ENCODE measurements at places on chromosomes 5 and 9. TPM values are rescaled to one million over a fixed set of nuclear protein-coding genes. Genes with fewer than 3 reads are reported as not detected.

Gene GABRA1
- not detected for polyA plus RNA-seq

Gene ERAP2
- polyA plus RNA-seq, result 7.2 TPM

GRCh38 chr9:98533132-98533531 is 175.6 kb downstream of the GABBR2 start:
- DNase-seq, result no peak

Gene LTC4S
- polyA plus RNA-seq, result 3.3 TPM

Gene HEMGN
- 0.06 TPM for polyA plus RNA-seq

DNA sequence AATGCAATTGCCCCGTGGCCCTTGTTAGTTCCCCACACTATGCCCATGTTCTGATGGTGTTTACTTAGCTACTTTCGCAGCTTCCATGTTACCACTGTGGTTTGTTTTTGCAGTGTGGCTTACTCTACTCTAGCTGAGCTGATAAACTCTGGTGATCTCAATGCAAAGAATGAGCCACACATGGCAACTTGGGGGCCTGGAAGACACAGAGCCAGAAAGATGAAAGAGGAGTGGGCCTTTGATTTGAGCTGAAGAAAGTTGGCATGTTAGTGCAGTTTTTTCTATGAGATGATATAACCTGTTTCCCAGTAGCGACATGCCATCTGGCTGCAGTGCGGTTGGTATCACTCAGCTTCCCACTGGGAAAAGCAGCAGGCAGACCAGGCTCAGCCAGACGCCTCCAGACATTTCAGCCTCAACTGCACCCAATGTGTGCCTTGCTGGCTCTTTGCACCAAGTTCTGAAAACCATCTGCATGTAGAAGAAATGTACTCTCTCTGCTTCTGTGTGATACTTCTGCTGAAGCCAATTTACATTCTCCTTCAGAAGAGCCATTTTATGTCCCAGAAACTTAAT is 329.4 kb downstream of the ARHGEF28 start:
- DNase-seq, result no peak

Gene EIF4E1B
- polyA plus RNA-seq, result not detected

Gene PCDHB14
- 0.23 TPM for polyA plus RNA-seq

Gene KIF4B
- polyA plus RNA-seq, result not detected

DNA sequence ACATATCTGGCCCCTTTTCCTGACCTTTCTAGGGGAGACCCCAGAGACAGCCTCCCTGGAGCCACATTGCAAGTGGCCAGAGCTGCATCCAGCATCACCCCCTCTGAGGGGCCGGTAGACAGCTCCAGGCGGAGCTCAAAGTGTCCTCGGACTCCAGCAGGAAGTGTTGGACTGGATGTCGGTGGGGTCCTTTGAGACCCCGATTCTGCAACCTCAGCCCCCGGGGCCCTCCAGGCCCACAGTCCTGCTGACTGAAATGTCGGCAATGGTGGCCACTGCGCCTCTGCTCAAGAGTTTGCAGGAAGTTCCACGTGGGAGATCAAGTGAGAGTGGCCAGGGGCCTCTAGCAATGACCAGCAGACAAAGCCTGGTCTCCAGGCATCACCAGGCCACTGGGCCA is 115.9 kb upstream of the FOXD4L5 start:
- no peak for DNase-seq

Gene UGT3A1
- polyA plus RNA-seq, result 20.6 TPM

- DNase-seq, result peak; percentile 80
These were observed 6.3 kb upstream of the MXD3 start for GRCh38 chr5:177317959-177318377.

Gene PCDHGA3
- polyA plus RNA-seq, result 0.25 TPM

DNA sequence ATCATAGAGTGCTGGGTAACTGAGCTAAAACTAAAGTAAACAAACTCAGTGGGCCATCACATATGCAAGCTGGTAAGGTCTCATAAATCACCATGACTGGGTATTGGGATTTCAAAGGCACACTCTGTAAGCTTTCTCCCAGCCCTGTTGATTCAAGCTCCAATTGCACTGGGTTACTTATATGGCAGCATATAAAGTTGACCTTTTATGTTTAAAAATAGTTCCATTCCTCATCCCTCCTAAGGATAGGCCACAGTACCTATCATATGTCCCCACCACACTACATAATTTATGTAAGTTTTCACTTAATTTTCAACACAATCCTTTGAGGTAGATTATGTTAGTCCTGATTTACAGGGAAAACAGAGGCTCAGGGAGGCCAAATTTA is 438.4 kb downstream of the RAB3C start:
- DNase-seq, result no peak

DNA sequence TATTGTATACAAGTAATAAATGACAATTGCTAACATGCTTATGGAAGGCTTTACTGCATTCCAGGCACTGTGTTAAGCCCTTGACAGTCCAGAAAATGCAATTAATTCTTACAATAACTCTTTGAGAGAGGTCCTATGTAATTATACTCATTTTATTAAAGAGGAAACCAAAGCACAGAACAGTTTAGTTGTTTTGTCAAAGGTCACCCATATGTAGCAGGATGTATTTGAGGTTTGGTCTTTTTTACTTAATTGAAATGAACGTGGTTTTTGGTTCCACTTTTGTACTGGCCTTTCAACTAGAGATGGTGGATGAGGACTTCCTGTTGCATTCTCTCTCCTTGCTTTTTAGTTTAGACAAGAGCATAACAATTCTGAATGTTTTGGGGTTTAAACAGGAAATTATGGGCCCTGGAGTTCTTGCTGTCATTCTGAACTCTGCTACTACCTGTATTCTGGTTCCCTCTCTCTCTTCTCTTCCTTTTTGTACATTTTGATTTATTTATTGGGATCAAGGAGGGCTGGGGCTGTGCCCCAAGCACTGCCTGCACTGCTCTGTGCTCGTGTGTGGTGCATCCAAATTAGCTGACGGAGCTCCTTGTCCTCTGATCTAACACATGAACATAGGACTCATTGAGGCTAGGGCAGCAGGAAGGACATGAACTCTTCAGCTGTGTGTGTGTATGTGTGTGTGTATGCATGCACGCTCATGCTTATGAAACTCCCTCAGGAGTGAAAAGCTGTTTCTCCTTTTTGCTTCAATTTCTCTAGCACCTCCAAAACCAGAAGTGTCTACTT is 47.4 kb downstream of the SLC28A3 start:
- no peak for DNase-seq

DNA sequence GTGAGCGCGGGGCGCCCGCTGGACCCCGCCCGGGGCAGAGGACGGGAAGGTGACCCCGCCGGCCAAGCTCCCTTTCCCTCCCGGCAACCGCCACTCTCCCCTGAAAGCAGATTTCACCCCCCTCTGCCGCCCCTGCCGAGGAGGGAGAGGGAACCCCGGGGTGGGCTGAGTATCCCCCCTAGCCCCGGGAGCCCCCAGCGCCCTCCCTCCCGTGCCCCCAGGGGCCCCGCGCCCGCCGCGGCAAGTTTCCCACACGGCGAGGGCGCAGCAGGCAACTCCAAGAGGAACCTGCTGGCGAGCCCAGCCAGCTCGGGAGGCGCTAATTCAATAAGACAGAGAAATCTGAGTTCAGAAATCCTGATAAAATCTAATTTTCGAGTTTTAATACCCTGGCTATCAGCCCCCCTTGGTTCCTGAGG is 1.6 kb downstream of the NTNG2 start:
- DNase-seq, result no peak

DNA sequence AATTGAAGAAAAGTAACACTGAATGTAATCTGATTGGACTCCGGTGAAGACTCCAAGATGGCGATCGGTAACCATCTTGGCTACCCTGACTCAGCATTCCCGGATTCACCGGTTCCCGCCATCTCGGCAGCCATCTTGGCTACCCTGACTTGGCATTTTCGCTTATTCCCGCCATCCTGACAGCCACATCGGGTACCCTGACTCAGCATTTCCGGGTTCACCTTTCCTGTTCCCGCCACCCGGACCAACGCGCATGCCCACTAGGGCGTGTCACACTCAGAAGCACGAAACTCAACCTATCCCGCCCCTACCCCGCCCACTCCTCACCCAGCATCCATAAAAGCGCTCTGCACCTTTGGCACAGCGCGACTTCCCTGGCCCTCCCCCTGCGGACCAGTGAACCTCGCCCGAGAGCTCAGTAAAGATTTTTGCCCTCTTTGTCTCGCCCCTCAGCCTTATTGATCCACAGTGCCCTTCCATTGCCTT is 17.2 kb downstream of the SPTLC1 start:
- peak; percentile 83 for DNase-seq

DNA sequence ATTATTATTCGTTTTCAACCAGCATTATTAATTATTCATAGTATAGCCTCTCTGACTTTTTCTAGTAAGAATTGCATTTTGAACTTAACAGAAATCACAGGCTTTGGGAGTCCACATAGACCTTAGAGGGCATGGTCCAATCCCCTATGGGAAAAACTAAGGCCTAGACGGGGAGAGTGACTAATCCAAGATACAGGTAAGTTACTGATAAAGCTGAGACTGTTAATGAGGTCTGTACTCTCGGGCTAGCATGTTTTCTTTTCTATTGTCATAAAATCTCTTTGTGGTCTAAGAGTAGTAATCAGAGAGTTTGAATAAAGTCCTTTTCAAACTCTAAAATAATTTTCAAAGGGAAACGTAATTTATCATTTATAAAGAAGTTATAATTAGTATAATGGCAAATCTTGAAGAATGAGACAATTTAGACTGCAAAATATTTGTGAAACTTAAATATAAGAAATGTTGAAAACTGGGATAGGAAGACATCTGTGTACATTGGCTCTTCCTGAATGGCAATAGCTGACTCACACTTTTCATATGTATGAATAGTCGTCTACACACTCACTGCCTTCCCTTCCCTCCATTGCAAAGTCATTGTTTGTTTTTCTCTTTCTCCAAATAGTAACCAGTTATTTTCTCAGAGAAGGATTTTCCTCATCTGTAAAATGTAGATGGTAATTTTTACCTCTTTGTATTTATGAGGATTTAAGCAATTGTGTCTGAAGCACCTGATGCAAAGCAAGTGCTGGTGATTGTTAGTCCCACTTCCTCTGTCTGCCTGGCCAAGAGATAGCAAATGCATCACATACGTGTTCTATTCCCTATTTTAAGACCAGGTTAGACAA is 207.9 kb upstream of the CD180 start:
- no peak for DNase-seq

GRCh38 chr9:115972362-115972761 is 181.2 kb upstream of the PAPPA start:
- DNase-seq, result no peak

Gene IRX1
- not detected for polyA plus RNA-seq

- DNase-seq, result no peak
These were observed 132.7 kb upstream of the ERCC6L2 start for GRCh38 chr9:95742821-95743220.

Gene SELENOP
- 880 TPM for polyA plus RNA-seq

Gene ADAMTS12
- 0.49 TPM for polyA plus RNA-seq

Gene N4BP3
- polyA plus RNA-seq, result 0.06 TPM

- no peak for DNase-seq
These were observed 177.6 kb downstream of the MUSK start for GRCh38 chr9:110846215-110846614.

DNA sequence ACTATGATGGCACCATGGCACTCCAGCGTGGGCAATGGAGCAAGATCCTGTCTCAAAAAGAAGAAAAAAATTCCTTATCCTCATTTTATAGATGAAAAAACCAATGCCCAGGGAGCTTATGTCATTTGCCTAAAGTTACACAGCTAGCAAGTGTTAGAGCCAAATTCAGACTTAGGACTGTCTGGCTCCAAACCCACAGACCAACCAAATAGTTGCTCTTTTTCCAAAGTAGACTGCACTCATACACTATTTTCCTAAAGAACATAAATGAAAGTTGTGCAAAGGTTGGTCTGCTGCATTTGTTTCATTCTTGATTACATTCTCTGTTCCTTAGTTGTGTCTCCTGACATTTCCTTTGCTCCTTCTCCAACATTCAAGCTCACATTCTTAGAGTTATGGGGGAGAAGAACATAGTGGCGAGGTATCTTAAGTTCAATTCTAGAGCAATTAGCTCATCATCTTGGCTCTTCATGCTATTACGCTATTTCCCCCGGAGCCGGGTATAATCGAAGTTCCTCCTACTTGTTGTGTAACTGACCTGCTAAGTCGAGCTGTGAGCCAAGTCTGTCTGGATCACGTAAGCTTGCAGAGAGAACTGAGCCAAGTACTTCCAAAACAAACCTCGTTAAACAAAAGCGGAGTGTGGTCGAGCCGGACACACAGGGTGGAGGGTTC is 138.3 kb downstream of the RFK start:
- no peak for DNase-seq

- no peak for DNase-seq
These were observed 76.9 kb upstream of the ZNF608 start for GRCh38 chr5:124823380-124823779.

DNA sequence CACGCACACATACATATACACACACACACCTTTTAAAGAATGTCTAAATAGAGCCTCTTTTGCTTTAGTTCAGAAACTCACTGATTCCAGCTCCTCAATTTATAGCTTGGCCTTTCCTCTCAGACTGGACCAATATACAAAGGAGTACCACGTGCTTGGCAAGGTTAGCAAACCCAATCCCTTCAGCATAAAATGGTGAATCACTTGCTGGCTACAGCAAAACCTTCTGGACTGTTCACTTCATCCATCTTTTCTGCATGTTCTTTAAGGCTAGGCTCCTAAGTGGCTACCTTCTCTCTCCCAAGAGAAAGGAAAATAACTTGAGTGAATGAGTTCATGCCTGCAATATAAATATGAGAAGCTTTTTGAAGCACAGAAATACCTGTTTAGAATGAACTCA is 109.7 kb downstream of the LPAR1 start:
- DNase-seq, result no peak

DNA sequence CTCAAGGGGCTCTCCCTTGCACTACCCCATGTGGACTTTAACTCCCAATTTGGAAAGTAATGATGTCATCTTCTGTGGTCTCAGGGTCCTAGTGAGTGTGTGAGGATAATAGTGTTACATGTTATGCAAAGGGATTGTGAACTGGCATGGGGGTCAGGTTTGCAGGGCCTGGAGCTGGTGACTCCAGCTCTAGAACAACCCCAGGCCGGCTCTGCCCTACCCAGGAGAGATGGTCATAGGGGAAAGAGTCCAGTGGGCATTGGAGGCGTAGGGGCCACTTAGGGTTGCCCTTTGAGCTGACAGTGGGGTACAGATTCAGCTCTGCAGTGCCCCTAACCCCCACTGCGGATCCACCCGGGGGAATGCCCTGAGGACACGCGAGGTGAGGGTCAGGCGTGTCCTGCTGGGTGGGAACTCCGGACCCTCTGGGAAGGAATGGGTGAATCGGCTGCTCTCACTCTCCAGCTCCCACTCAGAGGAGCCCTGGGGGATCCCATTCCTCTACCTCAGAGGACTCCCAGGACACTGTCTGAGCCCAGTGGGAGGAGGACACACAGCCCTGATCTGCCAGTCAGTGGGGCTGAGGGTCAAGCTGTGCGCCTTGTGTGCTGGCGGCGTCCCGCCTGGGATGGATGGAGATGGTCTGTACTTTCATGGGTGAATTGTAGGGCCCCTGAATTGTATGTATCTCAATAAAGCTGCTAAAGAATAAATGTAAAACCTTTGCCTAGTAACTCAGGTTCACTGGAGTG is 2.5 kb upstream of the NKD2 start:
- DNase-seq, result no peak

Gene C9orf50
- not detected for polyA plus RNA-seq

Gene MED22
- 10.3 TPM for polyA plus RNA-seq

Gene FST
- polyA plus RNA-seq, result 7.3 TPM

Measured in liver (tissue), 10 donors.